IMR-90 (cell line): ENCODE measurements at places on chromosomes 4 and X. TPM values are rescaled to one million over a fixed set of nuclear protein-coding genes. Genes with fewer than 3 reads are reported as not detected.
A peak's percentile ranks its signal among the peaks of the same experiment; 100 is the strongest.

DNA sequence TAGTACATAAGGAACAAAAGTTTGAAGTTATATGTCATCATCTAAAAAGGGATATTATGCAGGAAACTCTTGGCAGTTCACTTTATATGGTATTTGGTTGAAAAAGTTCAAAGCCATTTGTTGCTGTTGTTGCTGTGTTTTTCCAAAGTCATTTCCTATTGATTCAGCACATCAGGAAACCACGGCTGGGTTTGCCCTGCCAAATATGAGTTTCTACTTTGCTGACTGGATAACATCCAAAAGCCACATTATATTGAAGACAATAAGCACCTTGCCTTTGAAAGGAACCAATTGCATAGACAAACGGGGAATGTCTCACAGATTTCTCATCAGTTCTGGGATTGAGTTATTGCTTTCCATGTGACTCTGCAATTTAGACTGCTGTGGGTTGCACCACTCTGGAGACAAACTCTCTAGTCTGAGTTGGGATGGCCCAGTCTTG lies 206.1 kb downstream of the SLC39A8 start:
- H3K27ac ChIP-seq = no peak overlapping the region
- no peaks in the 10 kb centered on the region for H3K27me3 ChIP-seq
- no peak overlapping the region for H3K4me3 ChIP-seq
- no peaks in the 10 kb centered on the region for H3K4me1 ChIP-seq
- DNase-seq = no peak
- H3K36me3 ChIP-seq = no peaks in the 10 kb centered on the region

- no peaks in the 10 kb centered on the region for H3K4me1 ChIP-seq
- no peak within 1 kb of the TSS for H3K27ac ChIP-seq
Observed at GRCh38 chrX:101385795-101386541, at the start of gene BTK. BTK (minus strand) TSS chrX:101386191; CDS start chrX:101375284, 10,907 bp downstream.

GRCh38 chr4:70728091-70728490 lies 6.3 kb downstream of the RUFY3 start:
- H3K4me1 ChIP-seq = no peaks in the 10 kb centered on the region
- H3K4me3 ChIP-seq = no peak overlapping the region
- H3K27me3 ChIP-seq = no peaks in the 10 kb centered on the region
- DNase-seq = no peak
- peaks cover 2% of the 10 kb centered on the region for H3K36me3 ChIP-seq

DNA sequence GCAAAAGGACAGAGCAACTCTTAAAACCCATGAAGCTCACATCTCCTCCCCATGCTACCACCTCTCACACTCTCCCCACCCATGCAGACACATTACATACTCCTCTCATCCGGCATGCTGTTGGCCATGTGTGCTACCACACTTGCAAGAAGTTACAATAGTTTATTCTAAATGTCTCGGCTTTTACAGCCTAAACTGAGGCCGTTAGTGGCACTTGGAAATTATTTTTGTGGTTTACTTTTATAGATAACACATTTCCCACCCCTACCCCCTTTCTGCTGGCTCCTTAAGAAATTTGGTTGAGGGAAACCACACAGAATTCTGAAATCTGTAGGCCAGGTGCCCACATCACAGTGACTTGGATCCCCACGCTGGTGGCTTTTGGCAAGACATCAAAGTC lies 141.1 kb upstream of the HHIP start:
- no peak for DNase-seq
- H3K36me3 ChIP-seq = no peaks in the 10 kb centered on the region
- H3K27me3 ChIP-seq = no peaks in the 10 kb centered on the region
- no peaks in the 10 kb centered on the region for H3K4me1 ChIP-seq
- H3K27ac ChIP-seq = no peak overlapping the region

- no peak overlapping the region for H3K4me3 ChIP-seq
- H3K27me3 ChIP-seq = no peaks in the 10 kb centered on the region
Observed at GRCh38 chrX:119916310-119916709, 20.6 kb downstream of the AKAP14 start.

- peaks cover 3% of the 10 kb centered on the region for H3K4me1 ChIP-seq
- no peaks in the 10 kb centered on the region for H3K36me3 ChIP-seq
- no peak overlapping the region for H3K4me3 ChIP-seq
- H3K27me3 ChIP-seq = no peaks in the 10 kb centered on the region
- H3K27ac ChIP-seq = no peak overlapping the region; the same call in 1 of the 2 replicates
- DNase-seq = peak; percentile 93
Observed at GRCh38 chr4:5206016-5206790, 154.9 kb downstream of the STK32B start.

DNA sequence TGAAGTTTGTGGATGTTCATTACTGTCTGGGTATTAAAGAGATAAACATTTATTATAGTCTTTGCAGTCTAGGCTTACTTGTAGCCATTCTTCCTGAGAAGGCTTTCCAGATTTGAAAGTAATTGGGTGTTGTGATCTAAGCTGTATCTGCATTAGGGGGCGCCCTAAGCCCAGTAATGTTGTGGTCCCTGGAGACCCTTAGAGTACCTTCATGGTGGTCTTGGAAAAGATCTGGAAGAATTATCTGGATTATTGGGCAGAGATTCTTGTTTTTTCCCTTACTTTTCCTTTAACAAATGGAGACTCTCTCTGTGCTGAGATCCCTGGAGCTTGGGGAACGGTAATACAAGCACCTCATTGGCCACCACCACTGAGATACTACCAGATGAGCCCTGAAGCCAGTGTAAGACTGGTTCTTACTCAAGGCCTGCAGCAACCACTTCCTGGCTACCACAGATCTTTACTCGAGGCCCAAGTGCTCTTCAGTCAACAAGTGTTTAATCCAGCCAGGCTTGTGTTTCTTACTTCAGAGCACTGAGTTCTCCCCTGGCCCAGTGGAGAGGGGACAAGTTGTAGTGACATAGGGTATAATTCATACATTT lies 63.1 kb downstream of the RTL3 start:
- H3K36me3 ChIP-seq = no peaks in the 10 kb centered on the region
- no peak overlapping the region for H3K4me3 ChIP-seq
- DNase-seq = no peak

GRCh38 chr4:80221161-80221560 lies 23.9 kb downstream of the PRDM8 start:
- peak; percentile 61 for DNase-seq
- H3K27ac ChIP-seq = no peak overlapping the region
- H3K27me3 ChIP-seq = no peaks in the 10 kb centered on the region

GRCh38 chr4:37453281-37453998 lies 208.9 kb downstream of the NWD2 start:
- no peaks in the 10 kb centered on the region for H3K36me3 ChIP-seq
- H3K27ac ChIP-seq = no peak overlapping the region
- peaks cover 21% of the 10 kb centered on the region for H3K27me3 ChIP-seq
- DNase-seq = no peak
- no peaks in the 10 kb centered on the region for H3K4me1 ChIP-seq
- peak overlapping the region; percentile 36 for H3K4me3 ChIP-seq

DNA sequence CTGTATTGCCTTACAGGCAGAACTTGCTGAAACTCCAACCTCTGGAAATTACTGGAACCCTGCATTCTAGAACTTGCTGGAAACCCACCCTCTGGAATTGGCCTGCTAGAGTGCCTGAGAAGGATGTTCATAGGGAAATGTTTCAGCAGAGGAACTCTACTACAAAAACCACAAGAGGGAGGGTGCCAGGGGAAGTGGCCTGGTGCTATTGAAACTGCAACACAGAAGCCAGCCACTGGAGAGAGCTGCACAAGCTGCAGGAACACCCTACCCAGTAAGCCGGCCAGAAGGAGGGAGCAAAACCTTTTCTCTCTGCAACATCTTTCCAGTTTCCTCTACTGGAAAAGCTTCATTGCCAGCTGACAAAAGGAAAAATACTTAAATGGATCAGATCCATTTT lies 2.5 kb upstream of the BRWD3 start:
- H3K4me3 ChIP-seq = no peak overlapping the region
- H3K27ac ChIP-seq = no peak overlapping the region
- H3K36me3 ChIP-seq = no peaks in the 10 kb centered on the region
- H3K27me3 ChIP-seq = no peaks in the 10 kb centered on the region
- H3K4me1 ChIP-seq = no peaks in the 10 kb centered on the region
- peak; percentile 19 for DNase-seq

DNA sequence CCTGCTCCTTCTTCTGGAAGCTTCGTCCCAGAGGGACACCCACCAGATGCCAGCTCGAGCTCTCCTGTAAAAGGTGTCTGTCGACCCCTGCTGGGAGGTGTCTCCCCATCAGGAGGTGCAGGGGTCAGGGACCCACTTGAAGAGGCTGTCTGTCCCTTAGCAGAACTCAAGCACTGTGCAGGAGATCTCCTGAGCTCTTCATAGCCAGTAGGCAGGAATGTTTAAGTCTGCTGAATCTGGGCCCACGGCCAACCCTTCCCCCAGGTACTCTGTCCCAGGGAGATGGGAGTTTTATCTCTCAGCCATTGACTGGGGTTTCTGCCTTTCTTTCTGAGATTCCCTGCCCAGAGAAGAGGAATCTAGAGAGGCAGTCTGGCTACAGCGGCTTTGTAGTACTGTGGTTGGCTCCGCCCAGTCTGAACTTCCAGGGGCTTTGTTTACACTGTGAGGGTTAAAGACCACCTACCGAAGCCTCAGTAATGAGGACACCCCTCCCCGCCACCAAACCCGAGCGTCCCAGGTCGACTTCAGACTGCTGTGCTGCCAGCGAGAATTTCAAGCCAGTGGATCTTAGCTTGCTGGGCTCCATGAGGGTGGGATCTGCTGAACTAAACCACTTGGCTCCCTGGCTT lies 1383.0 kb upstream of the TENM3 start:
- no peaks in the 10 kb centered on the region for H3K27me3 ChIP-seq
- no peak for DNase-seq
- H3K4me1 ChIP-seq = no peaks in the 10 kb centered on the region
- H3K36me3 ChIP-seq = no peaks in the 10 kb centered on the region
- no peak overlapping the region for H3K27ac ChIP-seq
- no peak overlapping the region for H3K4me3 ChIP-seq

GRCh38 chrX:129842510-129843208 lies 1.0 kb downstream of the ZDHHC9 start:
- H3K27me3 ChIP-seq = peaks cover 5% of the 10 kb centered on the region; the same call in 1 of the 2 replicates
- no peaks in the 10 kb centered on the region for H3K4me1 ChIP-seq
- H3K36me3 ChIP-seq = peaks cover 6% of the 10 kb centered on the region
- H3K27ac ChIP-seq = peak overlapping the region; percentile 19
- peak; percentile 49 for DNase-seq

GRCh38 chrX:94178145-94178788 lies 504.3 kb downstream of the FAM133A start:
- no peaks in the 10 kb centered on the region for H3K36me3 ChIP-seq
- H3K27ac ChIP-seq = no peak overlapping the region
- DNase-seq = no peak
- H3K4me1 ChIP-seq = no peaks in the 10 kb centered on the region
- no peaks in the 10 kb centered on the region for H3K27me3 ChIP-seq
- H3K4me3 ChIP-seq = no peak overlapping the region

- H3K4me1 ChIP-seq = no peaks in the 10 kb centered on the region
- no peaks in the 10 kb centered on the region for H3K36me3 ChIP-seq
- peak; percentile 26 for DNase-seq
- no peaks in the 10 kb centered on the region for H3K27me3 ChIP-seq
- no peak overlapping the region for H3K4me3 ChIP-seq
Observed at GRCh38 chr4:172648471-172648870, 520.1 kb upstream of the GALNT7 start.

GRCh38 chrX:138908577-138908976 lies 197.1 kb upstream of the FGF13 start:
- no peak for DNase-seq
- H3K27me3 ChIP-seq = no peaks in the 10 kb centered on the region; the same call in 1 of the 2 replicates
- H3K36me3 ChIP-seq = no peaks in the 10 kb centered on the region
- no peaks in the 10 kb centered on the region for H3K4me1 ChIP-seq
- H3K27ac ChIP-seq = no peak overlapping the region

- DNase-seq = peak; percentile 67
- H3K4me1 ChIP-seq = no peaks in the 10 kb centered on the region
- no peak overlapping the region; the same call in 1 of the 2 replicates for H3K27ac ChIP-seq
Observed at GRCh38 chr4:184534511-184535391, 60.4 kb upstream of the IRF2 start.

DNA sequence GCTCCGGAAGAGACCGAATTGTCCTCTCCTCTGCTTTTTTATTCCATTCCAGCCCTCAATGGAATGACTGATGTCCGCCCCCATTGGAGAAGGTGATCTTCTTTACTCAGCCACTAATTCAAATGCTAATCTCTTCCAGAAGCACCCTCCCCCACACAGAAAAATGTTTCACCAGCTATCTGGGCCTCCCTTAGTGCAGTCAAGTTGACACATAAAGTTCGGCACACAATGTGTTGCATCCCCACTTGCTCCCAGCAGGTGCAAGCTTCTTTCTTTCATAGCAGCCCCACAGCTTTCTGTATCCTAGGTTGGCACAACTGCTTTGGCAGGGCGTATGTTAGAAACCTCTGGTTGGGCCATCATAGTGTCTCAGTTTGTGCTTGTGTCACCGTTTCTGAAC lies 73.3 kb upstream of the TLR3 start:
- no peak for DNase-seq
- H3K36me3 ChIP-seq = no peaks in the 10 kb centered on the region
- H3K4me1 ChIP-seq = no peaks in the 10 kb centered on the region
- H3K4me3 ChIP-seq = no peak overlapping the region
- peaks cover 9% of the 10 kb centered on the region; the same call in 1 of the 2 replicates for H3K27me3 ChIP-seq

DNA sequence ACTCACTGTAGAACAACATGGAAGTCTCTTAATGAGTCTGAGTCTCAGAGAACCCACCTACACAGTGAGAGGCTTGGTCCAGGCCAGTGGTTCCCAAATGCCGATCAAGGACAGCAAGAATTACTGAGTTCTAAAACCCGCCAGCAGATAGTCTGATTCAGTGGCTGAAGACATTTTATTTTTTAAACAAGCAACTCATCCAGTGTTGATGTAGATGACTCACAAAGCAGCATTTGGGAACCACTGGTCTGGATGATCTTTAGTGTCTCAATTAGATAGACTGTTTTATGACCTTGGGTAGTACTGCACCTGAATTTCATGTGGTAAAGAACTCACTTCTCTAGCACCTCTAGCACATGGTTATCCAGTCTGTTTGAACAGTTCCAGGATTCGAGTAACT lies 193.6 kb downstream of the FBXW7 start:
- H3K4me1 ChIP-seq = no peaks in the 10 kb centered on the region; the same call in 1 of the 2 replicates
- no peak overlapping the region for H3K27ac ChIP-seq
- DNase-seq = peak; percentile 72
- peaks cover 3% of the 10 kb centered on the region; the same call in 1 of the 2 replicates for H3K36me3 ChIP-seq

GRCh38 chr4:2869659-2870058 lies 26.0 kb downstream of the ADD1 start:
- H3K4me1 ChIP-seq = peaks cover 27% of the 10 kb centered on the region
- H3K27me3 ChIP-seq = no peaks in the 10 kb centered on the region
- no peak overlapping the region for H3K4me3 ChIP-seq
- no peak for DNase-seq
- no peak overlapping the region for H3K27ac ChIP-seq

The MAP3K15 gene
- polyA plus RNA-seq = 0.10 and 0.13 TPM in 2 replicates

The STARD8 gene
- 2.3 and 2.5 TPM in 2 replicates for polyA plus RNA-seq

The SRPX2 gene
- 43.1 and 45.0 TPM in 2 replicates for polyA plus RNA-seq

The SLC39A8 gene
- 0.05 TPM in 1 of 2 replicates, not detected in the other for polyA plus RNA-seq

The EDA gene
- 0.03 TPM in 1 of 2 replicates, not detected in the other for polyA plus RNA-seq

The TMEM31 gene
- polyA plus RNA-seq = 0.17 TPM in 1 of 2 replicates, not detected in the other

The ADGRL3 gene
- polyA plus RNA-seq = 0.46 TPM in 2 replicates

The SPCS3 gene
- 32.8 and 41.6 TPM in 2 replicates for polyA plus RNA-seq

The ADH1C gene
- polyA plus RNA-seq = 0.26 TPM in 1 of 2 replicates, not detected in the other

The APOOL gene
- polyA plus RNA-seq = 3.2 and 4.6 TPM in 2 replicates

The H2AZ1 gene
- 419 and 456 TPM in 2 replicates for polyA plus RNA-seq

The HSD17B13 gene
- polyA plus RNA-seq = not detected in 2 replicates

The PNMA6F gene
- not detected in 2 replicates for polyA plus RNA-seq

The HPGDS gene
- polyA plus RNA-seq = not detected in 2 replicates

The CENPI gene
- polyA plus RNA-seq = 4.8 and 5.5 TPM in 2 replicates

The GPR50 gene
- polyA plus RNA-seq = not detected in 2 replicates
